ENCODE measurements at places on chromosomes 4 and X. TPM values are rescaled to one million over a fixed set of nuclear protein-coding genes. Genes with fewer than 3 reads are reported as not detected.

- DNase-seq: no peak
These were observed 346.1 kb downstream of the GRXCR1 start for GRCh38 chr4:43238585-43238984.

ASMT gene
- 0.98 TPM for total RNA-seq

PI4K2B gene
- 15.4 TPM for total RNA-seq

GRCh38 chr4:130183766-130184165, 1087.8 kb downstream of the C4orf33 start:
- DNase-seq: no peak

GRCh38 chrX:128464116-128464515, 411.9 kb upstream of the ACTRT1 start:
- DNase-seq: no peak

DNA sequence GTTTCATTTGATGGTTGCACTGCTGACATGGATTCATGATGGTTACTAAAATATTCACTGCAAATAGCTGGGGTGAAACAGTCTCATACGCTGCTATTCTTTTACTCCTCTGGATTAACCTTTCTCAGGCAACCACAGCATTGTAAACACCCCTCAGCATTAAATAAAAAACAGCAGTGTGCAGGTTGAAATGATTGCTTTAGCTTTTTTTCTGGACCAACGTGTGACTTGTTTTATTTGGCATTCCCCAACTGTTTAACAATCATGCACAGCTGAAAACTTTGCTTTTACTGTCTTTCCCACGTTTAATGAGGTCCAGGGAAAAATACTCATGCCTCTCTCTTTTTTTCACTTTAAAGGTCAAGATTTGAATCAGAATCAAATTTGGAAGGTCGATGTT, 490.8 kb downstream of the RAPGEF2 start:
- no peak for DNase-seq

GRCh38 chrX:120740072-120740471, 110.2 kb upstream of the C1GALT1C1 start:
- DNase-seq: no peak

DNA sequence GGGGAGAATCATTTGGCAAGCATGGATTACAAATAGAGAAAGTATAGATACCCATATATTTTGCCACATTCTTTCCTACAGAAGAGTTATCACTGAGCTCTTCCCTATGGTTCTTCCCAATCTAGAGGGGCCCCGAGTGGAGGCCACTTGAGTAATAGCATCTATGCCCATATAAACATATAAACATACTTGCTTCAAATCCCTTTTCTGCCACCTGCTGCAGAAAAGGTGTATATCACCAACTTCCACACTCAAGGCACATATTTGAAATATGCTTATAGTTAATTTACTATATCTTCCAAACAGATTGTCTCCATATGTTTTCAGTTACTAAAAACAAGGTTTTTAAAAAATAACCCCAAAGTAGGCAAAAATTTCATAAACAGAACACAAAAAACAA, 642.8 kb upstream of the DIPK2B start:
- DNase-seq: peak; percentile 13

TMEM184C gene
- 21.8 TPM for total RNA-seq

DNA sequence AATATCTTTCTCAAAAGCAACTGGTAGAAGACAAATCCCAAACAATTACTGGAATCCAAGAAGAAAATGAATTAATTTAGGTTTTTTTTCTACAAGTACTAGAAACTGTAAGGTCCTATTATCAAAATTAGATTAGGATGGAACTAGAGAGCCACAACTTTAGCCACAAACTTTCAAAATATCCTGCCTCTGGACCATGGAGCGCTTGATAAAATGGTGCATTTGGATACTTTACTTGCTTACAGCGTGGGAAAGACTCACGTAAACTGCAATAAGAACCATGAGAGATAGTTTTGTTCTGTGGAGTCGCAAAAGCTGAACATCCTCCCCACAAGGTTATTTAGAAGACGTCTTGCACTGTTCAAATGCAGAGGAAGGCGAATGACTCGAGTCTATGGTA, at the start of gene DCAF8L2:
Gene DCAF8L2, plus strand, starts transcription at position 301 of the 400 bp plus-strand sequence. CDS start 156,552 bp downstream, outside the sequence.
- DNase-seq: no peak

GRCh38 chrX:47579537-47579936, 2.7 kb upstream of the TIMP1 start:
- DNase-seq: no peak

GRCh38 chr4:107743532-107743931, 23.5 kb upstream of the PAPSS1 start:
- DNase-seq: no peak

DNA sequence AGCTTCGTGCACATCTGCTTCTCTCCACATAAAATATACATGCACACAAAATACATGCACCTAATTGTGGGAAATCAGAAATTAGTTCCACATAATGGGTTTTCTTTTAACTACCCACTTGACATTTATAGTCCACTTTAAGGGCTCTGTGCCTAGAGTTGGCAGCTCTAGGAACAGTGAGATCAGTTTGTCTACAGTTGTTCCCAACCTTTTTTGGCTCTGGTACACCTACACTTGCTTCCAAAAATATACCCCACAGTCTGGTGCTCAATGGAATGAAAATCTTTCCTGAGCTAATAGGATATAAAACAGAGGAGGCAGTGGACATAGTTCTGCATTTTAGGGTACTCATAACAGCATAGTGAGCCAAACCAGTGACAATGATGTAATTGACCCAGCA, 36.1 kb downstream of the HDAC8 start:
- no peak for DNase-seq

GRCh38 chr4:119748853-119749252, 120.2 kb upstream of the PDE5A start:
- DNase-seq: no peak

- no peak for DNase-seq
These were observed 24.6 kb upstream of the HTRA3 start for GRCh38 chr4:8244931-8245460.

DNA sequence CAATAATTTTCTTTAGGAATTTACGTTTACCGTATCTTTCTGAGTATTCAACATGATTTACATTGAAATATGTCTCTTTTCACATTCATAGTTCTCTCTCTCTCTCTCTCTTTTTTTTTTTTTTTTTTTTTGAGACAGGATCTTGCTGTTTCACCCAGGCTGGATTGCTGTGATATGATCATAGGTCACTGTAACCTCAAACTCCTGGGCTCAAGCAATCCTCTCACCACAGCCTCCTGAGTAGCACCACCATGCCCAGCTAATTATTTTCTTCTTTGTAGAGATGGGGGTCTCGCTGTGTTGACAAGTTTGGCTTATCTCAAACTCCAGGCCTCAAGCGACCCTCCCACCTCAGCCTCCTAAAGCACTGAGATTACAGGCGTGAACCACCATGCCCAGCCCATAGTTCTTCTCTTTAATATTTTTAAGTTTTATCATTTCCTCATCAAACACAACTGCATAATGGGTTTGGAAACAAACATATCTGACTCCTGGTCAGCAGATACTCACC, 9.8 kb downstream of the SRP72 start:
- DNase-seq: no peak

THAP6 gene
- total RNA-seq: 35.5 TPM

GRCh38 chr4:11367371-11367770, 61.3 kb downstream of the HS3ST1 start:
- no peak for DNase-seq

DNA sequence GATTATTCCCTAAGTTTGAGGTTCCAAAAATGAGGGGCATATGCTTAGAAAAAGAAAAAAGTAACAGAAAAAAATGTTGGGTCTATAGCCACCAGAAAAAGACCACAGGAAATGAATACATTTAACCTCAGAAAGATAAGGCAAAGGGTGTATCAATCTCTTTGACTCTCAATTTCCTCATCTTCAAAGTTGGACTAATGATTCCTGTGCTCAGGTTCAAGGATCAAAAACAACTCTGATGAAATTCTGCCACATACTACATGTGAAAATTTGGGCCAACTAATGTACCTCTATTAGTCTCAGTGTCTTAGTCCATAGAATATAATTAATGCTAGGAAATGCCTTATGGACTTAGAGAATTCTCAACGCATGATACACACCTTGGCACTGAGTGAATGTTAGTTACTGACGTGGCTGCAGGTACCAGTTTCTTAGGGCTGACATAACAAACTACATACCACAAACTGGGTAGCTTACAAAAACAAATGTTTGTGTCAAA, 257.7 kb downstream of the ANKRD50 start:
- no peak for DNase-seq

- DNase-seq: no peak
These were observed 760.2 kb downstream of the RAB28 start for GRCh38 chr4:12723849-12724447.
